ENCODE measurements at places on chromosomes 2 and 18. TPM values are rescaled to one million over a fixed set of nuclear protein-coding genes. Genes with fewer than 3 reads are reported as not detected.

IDH1 gene
- total RNA-seq, result 52.2 TPM

GALR1 gene
- total RNA-seq, result not detected

SULT1C2 gene
- total RNA-seq, result 1.5 TPM

TRIM43B gene
- not detected for total RNA-seq

COLEC11 gene
- total RNA-seq, result 0.76 TPM

RAB10 gene
- 75.0 TPM for total RNA-seq

GTF3C2 gene
- total RNA-seq, result 49.5 TPM

CXCR1 gene
- total RNA-seq, result not detected

TLX2 gene
- total RNA-seq, result not detected

HAAO gene
- 1.9 TPM for total RNA-seq

METTL4 gene
- 4.9 TPM for total RNA-seq

SPP2 gene
- not detected for total RNA-seq

CCT7 gene
- total RNA-seq, result 220 TPM

VIL1 gene
- not detected for total RNA-seq

SLC9A2 gene
- total RNA-seq, result 0.13 TPM

SAG gene
- not detected for total RNA-seq

HOXD11 gene
- 19.2 TPM for total RNA-seq

PHOSPHO2 gene
- total RNA-seq, result 3.6 TPM

POTEI gene
- total RNA-seq, result not detected

ANKRD62 gene
- not detected for total RNA-seq

LIMS3 gene
- total RNA-seq, result 0.81 TPM

PLCD4 gene
- total RNA-seq, result not detected

SRBD1 gene
- 11.1 TPM for total RNA-seq

ZNF407 gene
- 4.7 TPM for total RNA-seq

Measured in mesangial cell (primary cell).